ENCODE measurements at places on chromosomes 4 and X.
A peak's percentile ranks its signal among the peaks of the same experiment; 100 is the strongest.

DNA sequence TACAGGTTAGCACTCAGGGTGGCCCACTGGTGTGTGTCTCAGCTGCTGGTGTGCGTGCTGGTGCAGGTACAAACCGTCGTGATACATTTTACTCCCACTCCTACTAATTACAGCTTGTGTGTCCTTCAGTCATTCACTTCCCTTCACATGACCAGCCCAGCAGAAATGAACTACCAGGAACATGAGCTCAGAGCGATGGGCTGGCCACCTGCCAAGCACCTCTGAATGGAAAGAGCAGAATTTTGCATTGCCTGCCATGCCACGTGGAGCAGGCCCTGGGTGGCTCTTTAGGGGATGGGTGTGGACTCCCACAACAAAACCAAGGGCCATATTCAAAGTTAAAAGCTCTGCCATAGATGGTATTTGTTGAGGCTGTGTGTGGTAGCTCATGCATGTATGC lies 58.9 kb upstream of the PGM2 start:
- DNase-seq: no peak

- no peak for DNase-seq
These were observed 18.1 kb downstream of the LGI2 start for GRCh38 chr4:25012655-25013054.

GRCh38 chr4:152697284-152698088 lies 17.7 kb upstream of the TMEM154 start:
- DNase-seq: no peak

DNA sequence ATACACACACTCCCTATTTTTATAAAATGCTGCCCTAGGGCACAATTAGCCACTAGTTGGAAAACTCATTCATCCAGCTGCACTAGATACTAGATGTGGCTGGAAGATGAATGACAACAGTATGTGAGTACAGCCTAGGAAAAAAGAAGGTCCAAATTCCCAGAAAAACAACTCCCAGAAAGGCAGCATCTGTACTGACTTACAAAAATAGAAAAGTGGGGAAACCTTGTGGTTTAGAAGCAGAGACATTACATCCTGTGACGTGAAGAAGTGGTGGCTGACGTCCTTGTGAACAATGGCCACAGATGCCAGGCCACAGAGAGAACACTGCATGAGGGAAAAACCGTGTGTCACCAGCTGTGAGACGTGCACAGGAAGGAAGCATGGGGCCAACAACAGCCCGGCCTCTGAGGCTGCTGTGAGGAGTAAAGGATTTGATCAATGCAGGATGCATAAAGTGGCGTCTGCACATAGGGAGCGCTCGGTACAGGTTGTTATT lies 81.2 kb downstream of the SPRY1 start:
- DNase-seq: no peak

- peak; percentile 94 for DNase-seq
These were observed at the start of gene SLIT2 for GRCh38 chr4:20251796-20252655. SLIT2 (plus strand) TSS chr4:20251905; CDS start chr4:20253816, 1,911 bp downstream.

GRCh38 chr4:137425281-137425680 lies 107.0 kb downstream of the PCDH18 start:
- no peak for DNase-seq

DNA sequence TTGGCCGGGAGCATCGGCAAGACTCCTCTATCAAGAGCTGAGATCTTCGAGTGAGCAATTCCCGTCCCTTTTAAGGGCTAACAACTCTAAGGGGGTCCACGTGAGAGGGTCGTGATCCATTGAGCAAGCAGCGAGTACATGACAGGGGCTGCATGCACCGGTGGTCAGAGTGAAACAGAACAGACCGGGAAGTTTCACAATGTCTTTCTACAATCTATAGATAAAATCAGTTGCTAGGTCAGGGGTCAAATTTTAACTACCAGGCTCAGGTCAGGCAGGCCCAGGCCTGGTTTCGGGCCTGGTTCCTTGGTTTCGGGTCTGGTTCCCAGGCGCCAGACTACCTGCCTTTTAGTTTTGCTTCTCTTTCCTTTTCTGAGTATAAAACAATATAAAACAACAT lies 160.1 kb downstream of the PTCHD1 start:
- no peak for DNase-seq

- DNase-seq: no peak
These were observed 547.5 kb downstream of the SMARCA1 start for GRCh38 chrX:128975745-128976144.

- DNase-seq: no peak
These were observed 537 bp upstream of the PRKX start for GRCh38 chrX:3713937-3714434.

GRCh38 chr4:2141762-2142451 lies 82.8 kb downstream of the NAT8L start:
- DNase-seq: no peak

DNA sequence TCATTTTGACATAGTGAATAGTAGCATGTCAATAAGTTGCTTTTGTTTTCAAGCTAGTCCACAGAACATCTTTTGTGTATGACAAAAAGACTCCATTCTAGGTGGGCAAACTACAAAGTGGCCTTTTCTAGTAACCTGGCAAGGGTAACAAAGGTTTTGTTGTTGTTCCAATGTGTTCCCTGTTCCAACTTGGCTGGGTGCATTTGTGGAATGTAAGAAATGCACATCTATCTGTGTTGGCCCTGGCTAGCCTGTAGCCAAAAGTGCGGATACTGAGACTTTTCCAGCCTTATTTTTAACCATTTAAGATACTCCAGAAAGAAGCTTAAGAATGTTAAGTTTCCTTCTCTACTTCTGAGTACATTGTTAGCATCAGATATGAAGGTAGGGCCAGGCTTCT lies 118.7 kb upstream of the CHRDL1 start:
- no peak for DNase-seq

GRCh38 chr4:7912826-7913225 lies 26.8 kb downstream of the AFAP1 start:
- DNase-seq: no peak

DNA sequence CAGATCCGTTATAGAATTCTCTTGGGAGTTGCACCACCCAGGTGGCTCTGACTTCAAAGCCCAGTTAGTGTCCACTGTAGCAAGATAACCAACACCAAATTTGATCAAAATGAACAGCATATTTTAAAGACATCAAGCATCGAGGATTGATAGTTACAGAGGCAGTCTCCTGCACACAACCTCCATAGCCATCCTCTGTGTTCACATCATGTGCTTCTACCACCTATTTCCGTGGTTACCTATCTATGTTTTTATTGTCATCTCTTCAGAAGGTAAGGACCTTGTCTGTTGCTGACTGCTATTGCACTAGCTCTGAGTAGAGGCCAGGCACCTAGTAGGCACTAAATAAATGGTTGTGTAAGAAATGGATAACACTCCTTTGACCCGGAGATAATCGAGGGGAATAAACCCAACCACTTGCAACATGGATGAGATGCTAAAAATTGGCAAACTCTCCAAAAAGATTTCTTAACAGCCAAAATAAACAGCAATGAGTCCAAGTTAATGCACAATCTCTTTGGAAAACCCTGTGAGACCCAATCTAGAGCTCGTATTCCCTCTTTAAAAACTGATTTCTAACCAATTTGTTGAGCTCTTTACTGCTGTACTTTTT lies 14.7 kb upstream of the C1QTNF7 start:
- no peak for DNase-seq

GRCh38 chr4:25486171-25486570 lies 109.1 kb downstream of the ANAPC4 start:
- no peak for DNase-seq

GRCh38 chr4:150082241-150082640 lies 4.0 kb downstream of the DCLK2 start:
- no peak for DNase-seq

DNA sequence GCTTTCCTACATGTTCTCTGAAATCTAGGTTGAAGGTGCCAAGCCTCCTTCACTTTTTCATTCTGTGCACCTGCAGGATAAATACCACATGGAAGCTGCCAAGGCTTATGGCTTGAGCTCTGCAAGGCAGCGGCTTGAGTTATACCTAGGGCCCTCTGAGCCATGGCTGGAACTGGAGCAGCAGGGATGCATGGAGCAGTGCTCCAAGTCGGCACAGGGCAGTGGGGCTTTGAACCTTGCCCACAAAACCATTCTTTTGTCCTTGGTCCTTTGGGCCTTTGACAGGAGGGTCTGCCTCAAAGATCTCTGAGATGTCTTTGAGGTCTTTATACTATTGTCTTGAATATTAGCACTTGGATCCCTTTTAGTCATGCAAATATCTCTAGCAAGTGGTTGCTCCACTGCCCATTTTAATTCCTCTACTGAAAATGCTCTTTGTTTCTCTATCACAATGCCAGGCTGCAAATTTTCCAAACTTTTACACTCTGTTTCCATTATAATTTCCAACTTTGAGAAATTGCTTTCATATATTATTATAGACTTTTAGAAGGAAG lies 536.2 kb upstream of the KLHL4 start:
- DNase-seq: no peak

- DNase-seq: no peak
These were observed 12.3 kb upstream of the ENOX2 start for GRCh38 chrX:130915302-130915701.

DNA sequence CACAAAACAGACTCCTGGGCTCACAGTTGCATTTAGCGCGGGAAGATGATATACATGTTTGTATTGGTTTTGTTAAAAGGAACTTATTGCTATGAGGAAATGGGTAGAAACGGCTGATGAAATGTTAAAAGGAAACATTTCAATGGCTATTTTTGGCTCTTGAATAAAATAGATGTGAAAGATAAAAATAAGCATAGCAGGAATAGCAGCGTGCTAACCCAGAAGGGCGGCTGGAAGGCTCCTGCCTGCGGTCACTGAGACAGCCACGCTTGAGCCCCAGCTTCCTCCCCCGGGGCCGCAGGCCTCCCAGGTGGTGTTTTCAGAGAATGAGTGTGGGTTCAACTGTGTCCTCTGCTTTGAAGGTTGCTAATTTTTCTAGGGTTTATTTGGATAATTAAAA lies 35.0 kb upstream of the CLCN4 start:
- no peak for DNase-seq

DNA sequence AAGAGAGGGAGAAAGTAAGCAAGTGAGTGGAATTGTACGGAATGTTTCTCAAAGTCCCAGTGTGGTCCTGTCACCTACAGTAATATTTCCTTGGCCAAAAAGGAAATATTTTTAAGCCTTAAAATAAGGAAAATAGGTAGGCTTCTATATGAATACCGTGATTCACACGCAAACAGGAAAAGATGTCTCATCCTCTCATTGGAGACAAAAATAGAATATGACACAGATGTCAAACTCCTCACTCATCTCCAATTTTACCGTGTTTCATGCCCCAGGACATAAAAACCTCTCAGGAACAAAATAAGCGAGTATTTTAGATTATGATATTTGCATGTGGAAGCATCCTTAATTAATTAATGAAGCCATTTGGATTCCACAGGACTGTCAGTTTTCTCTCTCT lies 1269.5 kb downstream of the RAPGEF2 start:
- no peak for DNase-seq

- DNase-seq: no peak
These were observed 15.8 kb upstream of the GRIA2 start for GRCh38 chr4:157204634-157205244.

DNA sequence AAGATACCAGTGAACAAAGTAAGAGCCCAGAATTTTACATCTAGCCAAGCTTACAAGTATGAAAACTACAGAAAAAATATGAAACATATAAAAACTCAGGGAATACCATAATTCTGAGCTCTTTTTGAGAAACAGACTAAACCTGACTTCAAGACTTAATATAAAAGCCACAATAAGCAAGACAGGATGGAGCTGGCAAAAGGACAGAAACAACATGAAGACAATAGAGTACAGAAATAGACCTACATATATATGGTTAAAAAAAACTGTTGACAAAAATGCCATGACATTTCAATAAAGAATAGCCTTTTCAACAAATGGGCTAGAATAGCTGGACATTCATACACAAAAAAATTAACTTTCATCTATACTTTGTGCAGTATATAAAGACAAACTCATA lies 49.4 kb downstream of the UBA6 start:
- no peak for DNase-seq

- no peak for DNase-seq
These were observed 61.5 kb upstream of the AMOT start for GRCh38 chrX:112901869-112902725.

GRCh38 chr4:42713391-42713790 lies 56.5 kb upstream of the ATP8A1 start:
- no peak for DNase-seq

DNA sequence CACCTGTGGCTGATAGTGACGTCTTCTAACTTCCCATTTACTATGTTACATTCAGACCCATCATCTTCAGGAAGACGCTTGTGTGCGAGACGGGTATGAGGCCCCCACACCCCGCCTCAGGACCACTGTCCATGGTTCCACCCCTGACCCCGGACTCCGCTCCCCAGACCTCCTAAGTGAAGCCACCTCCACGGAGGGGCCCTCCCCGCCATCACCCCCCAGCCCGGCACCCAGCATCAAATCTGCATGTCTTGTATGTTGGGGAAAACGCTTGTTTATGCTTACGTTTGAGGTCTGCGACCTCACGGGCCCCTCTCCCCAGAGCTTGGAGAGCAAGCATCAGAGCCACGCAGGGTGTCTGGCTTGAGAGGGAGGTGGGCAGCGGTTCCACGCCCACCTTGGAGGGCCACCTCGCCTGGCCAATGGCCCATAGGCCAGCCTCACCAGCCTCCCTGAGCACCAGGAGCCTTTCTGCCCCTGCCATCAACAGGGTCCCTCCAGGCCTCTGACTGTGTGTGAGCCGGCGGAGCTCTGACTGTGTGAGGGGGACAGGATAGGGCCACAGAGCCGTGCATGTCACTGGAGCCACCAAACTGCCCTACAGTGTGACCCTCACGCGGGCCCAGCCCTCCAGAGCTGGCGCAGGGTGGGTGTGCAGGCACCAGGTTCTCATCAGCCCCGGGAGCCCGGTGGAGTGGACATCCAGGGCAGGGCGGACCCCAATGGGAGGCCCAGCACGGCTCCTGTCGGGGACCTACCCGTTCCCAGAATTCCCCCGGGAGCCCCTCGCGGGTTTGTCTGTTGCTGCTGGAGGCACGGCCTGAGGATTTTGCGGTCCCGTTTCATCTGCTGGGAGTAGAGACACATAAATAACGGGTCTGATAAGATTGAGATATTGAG lies 88.4 kb upstream of the NKX1-1 start:
- peak; percentile 50 for DNase-seq

GRCh38 chr4:157050561-157050960 lies 25.4 kb upstream of the GLRB start:
- no peak for DNase-seq

- no peak for DNase-seq
These were observed 24.0 kb downstream of the ANAPC4 start for GRCh38 chr4:25401066-25401465.

- DNase-seq: no peak
These were observed 275.4 kb downstream of the ARHGAP10 start for GRCh38 chr4:148007314-148007760.

GRCh38 chrX:4588893-4589292 lies 875.4 kb upstream of the PRKX start:
- DNase-seq: no peak

DNA sequence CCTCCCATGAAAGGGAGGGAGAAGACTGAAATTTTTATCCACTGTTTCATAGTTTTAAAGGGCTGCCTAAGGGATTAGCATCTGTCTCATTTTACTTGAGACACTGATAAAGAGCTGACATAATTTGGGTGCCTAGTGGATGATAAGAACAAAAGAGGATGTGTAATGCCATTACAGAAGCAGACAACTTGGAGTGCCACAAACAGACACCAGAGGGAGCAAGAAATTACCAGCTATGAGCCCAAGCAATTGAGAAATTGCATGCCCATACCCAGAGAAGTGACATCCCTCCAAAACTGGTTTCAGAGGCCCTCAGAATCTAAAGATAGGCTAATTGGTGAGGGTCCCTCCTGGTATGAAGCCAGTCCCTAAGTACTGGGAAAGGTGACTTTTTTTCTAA lies 38.5 kb upstream of the POU3F4 start:
- DNase-seq: no peak
